ENCODE measurements at places on chromosomes 3 and 15.
A peak's percentile ranks its signal among the peaks of the same experiment; 100 is the strongest.

GRCh38 chr15:83158393-83158792 lies 49.2 kb downstream of the HDGFL3 start:
- no peak for DNase-seq

GRCh38 chr3:25182794-25183193 lies 245.3 kb upstream of the RARB start:
- DNase-seq, result no peak

- DNase-seq, result no peak
Observed at GRCh38 chr3:157618075-157618760, 115.0 kb upstream of the VEPH1 start.

GRCh38 chr15:65414841-65415621 lies 7.7 kb downstream of the IGDCC4 start:
- DNase-seq, result no peak

- no peak for DNase-seq
Observed at GRCh38 chr3:52822363-52822762, 8.1 kb downstream of the ITIH4 start.

GRCh38 chr3:119276680-119277079 lies 17.5 kb upstream of the ARHGAP31 start:
- no peak for DNase-seq

GRCh38 chr15:84793431-84794161 lies 23.6 kb upstream of the ALPK3 start:
- no peak for DNase-seq

DNA sequence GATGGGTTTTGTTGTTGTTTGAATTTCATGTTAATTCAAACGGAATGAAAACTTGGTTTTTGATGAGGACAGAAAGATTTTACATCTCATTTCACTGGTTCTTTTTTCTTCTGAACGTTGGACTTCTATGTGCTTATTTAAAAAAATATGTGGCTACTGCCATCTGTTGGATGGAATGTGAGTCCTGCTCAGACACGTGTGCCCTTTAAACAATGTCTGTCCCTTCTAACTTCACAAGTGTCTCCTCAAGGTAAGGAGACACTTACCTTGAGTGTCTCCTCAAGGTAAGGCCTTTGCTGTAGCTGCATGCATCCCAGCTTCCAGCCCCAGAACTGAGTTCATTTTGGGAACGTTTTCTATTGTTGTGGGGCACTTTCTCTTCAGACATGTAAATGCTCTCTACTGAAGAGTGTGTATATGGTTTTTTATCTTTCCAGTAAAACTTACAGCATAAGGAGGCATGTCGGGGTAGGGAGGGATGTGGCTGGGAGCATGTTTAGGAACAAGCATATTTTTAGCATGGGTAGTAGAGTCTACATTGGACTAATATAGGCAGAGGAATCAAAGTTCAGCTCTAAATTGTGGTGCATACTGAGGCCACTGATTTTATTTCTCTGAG lies 63.1 kb upstream of the UBE3A start:
- no peak for DNase-seq

GRCh38 chr3:197428952-197429351 lies 126.8 kb downstream of the BDH1 start:
- no peak for DNase-seq

- DNase-seq, result no peak
Observed at GRCh38 chr3:51712963-51713362, 6.1 kb downstream of the GRM2 start.

- no peak for DNase-seq
Observed at GRCh38 chr3:13132281-13132680, 59.1 kb upstream of the IQSEC1 start.

DNA sequence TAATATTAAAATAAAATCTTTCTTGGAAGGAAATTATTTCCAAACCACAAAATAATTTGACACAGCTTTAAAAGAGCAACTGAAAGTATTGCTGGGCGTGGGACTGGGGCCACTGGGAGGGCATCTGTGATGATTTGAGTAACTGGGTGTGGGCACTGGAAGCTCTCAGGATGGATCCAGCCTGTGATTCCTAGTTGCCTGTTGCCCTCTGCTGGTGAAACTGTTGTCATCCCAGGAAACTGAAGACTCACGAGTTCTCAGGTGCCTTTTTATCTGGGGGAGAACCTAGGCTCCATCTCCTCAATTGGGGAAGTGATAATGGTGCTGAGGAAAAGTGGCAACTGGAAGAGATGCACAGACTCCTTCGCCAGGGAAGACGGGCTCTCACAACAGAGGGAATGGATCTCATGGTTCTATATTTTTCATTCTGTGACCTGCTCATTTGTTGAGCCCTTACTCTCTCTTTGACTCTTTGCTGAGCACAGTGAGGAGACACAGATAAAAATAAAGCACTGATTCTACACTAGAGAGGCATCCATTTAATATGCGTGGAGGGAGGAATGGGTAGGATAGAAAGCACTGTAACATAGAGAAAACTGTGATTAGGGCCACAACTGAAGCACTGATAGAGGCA lies 61.6 kb downstream of the TPRG1 start:
- no peak for DNase-seq

DNA sequence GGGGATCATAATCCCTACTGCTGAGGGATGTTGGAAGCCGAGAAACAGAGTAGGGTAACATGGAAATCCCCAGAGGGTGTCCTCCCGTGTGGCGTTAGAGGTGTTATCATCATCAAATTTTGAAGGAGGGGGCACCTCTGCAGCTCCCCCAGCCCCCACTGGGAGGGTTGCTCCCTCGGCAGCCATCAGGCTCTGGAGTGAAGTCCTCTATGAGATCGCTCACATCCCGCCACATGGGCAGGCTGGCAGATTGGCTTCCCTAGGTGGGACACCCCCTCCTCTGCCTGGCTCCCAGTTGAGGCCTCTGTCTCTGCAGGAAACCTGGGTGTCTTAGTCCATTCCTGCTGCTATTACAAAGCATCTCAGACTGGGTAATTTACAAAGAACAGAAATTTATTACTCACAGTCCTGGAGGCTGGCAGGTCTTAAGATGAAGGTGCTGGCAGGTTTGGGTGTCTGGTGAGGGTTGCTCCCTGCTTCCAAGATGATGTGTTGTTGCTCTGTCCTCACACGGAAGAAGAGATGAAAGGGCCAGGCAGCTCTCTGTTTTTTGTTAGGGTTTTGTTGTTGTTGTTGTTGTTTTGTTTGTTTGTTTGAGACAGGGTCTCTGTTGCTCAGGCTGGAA lies 120.5 kb downstream of the NUP210 start:
- DNase-seq, result no peak

DNA sequence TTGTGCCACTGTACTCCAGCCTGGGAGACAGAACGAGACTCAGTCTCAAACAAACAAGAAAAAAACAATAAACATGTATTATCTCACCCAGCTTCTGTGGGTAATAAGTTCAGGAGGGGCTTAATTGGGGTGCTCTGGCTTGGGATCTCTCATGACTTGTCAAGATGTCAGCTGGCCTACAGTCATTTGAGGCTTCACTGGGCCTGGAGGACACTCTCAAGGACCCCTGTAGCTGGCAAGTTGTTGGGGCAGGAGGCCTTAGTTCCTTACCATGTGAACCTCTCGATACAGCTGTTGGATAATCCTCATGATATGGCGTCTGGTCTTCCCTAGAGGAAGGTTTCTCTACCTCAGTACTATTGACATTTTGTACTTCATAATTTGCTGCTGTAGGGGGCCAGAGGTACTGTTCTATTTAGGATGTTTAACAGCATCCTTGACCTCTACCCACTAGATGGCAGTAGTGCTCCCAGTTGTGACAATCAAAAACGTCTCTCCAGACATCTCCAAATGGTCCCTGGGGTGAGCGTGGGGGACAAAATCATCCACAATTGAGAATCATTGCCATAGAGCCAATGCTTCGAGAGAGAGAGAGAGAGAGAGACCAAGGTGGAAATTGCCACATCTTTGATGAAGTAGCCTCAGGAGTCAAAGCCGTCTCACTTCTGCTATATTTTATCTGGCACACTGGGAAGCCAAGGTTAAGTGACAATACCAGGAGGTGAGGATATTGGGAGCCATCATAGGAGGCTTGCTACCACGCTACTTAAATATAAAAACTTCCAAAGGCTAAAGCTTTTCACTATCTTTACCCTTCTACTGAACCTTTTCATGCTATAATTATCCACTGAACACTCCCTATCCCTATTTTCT lies 23.9 kb upstream of the SLTM start:
- peak; percentile 45 for DNase-seq

GRCh38 chr3:131731709-131732108 lies 228.9 kb upstream of the MRPL3 start:
- DNase-seq, result no peak

DNA sequence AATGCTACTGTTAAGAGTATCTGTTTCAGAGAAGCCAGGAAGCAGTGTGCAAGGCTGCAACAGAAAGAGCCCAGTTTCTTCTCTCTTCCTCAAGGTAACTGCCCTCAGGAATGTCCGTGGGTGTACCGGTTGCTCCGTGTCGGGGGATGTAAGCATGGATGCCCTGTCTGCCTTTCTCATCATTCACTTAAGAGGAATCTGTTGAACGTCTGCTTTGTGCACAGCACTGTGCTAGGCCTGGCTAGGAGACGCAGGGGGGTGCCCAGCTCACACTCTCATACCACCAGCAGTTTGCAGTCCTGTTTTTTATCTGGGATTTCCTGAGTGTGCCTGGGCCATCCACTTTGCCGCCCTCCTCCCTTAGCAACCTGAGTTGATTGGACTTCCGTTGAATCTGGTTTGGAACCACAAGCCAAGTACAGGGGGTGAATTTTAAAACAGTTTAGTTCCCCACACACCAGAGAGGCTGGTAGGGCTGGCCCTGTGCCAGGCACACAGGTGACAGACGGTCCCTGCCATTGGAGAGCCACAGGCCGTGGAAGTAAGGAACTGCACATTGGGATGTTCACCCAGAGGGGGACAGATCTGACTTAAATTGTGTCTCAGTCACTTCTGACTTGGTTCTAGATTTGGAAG lies 11.2 kb downstream of the BOC start:
- no peak for DNase-seq

- DNase-seq, result no peak
Observed at GRCh38 chr3:142857056-142857455, 31.8 kb downstream of the PCOLCE2 start.

DNA sequence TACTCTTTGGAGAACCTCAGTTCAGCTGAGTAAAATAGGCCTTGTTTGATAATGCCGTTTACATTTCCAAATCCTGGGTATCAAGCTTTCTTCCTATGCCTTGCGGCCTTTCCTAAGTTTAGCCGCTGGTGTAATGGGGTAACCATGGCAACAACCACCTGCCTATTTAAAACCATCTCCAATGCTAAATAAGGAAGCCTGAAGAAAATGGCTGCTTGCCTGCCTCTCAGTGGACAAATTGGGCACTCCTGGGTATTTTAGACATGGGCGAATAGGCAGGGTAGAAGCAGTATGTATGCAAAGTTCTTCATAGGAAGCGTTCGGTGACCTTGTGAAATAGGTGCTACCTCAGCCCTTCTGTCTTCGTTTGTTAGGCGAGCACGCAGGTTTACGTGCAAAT lies 122.7 kb downstream of the DGKG start:
- no peak for DNase-seq

- DNase-seq, result no peak
Observed at GRCh38 chr15:58453931-58454793, 22.4 kb downstream of the LIPC start.

- DNase-seq, result no peak
Observed at GRCh38 chr3:134338516-134339261, 35.6 kb downstream of the AMOTL2 start.

DNA sequence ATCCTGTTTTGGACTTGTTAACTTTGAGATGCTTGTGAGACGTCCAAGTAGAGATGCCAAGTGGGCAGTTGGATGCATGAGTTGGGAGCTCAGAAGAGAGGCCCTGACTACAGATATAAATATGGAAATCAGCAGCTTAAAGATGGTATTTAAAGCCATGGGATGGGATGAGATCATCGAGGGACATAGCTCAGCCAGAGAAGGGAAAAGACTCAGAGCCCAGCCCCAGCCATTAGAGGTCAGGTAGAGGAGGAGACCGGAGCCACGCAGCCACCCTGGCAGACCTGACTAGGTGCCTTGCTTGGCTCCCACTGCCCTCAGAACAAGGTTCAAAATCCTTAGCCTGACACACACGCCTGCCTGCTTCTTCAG lies 31.1 kb downstream of the ATP2B2 start:
- DNase-seq, result no peak

GRCh38 chr3:177538750-177539730 lies 341.8 kb upstream of the TBL1XR1 start:
- DNase-seq, result no peak

GRCh38 chr3:10945683-10946287 lies 46.8 kb upstream of the SLC6A1 start:
- DNase-seq, result peak; percentile 9

DNA sequence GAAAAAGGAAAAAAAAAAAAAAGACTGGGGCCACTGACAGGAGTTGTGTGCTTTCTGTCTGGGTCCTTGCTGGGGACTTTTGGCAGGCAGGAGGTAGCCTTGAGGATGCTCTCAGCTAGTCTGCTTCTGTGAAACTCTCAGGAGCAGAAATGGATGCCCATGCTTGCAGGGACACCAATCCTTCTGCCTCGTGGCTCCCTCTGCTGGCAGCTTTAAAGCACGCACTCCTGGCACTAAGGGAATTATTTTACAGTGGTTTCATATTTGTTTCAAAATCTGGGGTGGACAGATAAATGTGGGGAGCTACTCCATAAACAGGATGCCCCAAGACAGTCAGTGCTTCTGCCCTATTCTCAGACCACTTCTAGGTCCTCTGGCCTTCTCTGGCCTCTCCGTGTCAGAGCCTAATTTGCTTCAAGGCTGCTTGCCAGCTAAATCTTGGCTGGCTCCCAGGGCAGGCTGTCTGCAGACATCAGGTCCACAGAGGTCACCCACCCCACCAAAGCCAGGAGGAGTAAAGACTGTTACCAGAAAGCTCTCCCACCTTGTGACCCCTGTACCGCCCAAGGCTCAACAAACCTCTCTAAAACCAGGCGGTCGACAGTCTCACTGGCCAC lies 17.1 kb downstream of the TRAIP start:
- peak; percentile 62 for DNase-seq

GRCh38 chr3:38153221-38153620 lies 12.1 kb upstream of the OXSR1 start:
- no peak for DNase-seq

DNA sequence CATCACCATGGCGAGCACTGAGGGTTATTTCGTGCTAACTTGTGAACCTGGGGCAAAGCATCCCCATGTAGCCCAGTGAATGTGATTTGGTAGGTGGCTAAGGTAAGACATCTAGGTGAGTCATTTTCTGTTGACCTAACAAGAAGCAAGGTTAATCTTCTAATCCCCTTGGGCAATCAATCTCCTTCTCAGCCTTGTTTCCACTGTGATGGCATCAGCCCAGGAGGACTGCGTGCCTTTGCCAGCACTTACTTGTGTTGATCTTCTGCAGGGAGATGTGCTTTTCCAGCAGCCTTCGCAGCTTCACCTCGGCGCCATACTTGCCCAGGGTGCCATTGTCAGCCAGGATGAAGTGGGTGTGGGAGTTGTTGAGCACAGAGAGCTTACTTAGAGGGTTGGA lies 35.7 kb downstream of the TRPM1 start:
- DNase-seq, result no peak

- no peak for DNase-seq
Observed at GRCh38 chr3:105956306-105956705, 87.5 kb upstream of the CBLB start.

GRCh38 chr15:100565591-100565990 lies 36.4 kb downstream of the LINS1 start:
- no peak for DNase-seq
